ENCODE measurements at places on chromosomes 7 and 10. TPM values are rescaled to one million over a fixed set of nuclear protein-coding genes. Genes with fewer than 3 reads are reported as not detected.

GRCh38 chr10:73909540-73910115 lies 1.3 kb upstream of the PLAU start:
- no peak for DNase-seq

- no peak for DNase-seq
Observed at GRCh38 chr10:7538970-7539654, 127.7 kb downstream of the ITIH5 start.

Gene UCMA
- not detected for polyA plus RNA-seq

- DNase-seq = no peak
Observed at GRCh38 chr10:73731588-73732375, 12.4 kb upstream of the SEC24C start.

GRCh38 chr10:26216585-26217395 lies at the start of gene GAD2:
Gene GAD2 (plus strand): TSS chr10:26216774. CDS start chr10:26216810, 36 bp downstream.
- DNase-seq = no peak

DNA sequence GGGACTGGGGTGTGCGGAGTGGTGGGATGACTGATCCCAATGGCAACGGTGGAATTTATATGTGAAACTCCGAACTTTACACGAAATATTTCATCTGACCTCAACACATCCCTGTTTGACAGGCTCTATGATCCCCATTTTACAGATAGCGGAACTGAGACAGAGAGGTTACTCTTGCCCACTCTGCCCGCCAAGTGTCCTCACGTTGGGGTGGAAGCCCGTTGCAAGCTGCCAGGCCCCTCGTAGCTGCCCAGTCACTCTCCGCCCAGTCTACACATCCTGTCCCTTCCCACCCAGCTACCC lies 397 bp upstream of the NFE2L3 start:
- DNase-seq = no peak

Gene ABCB4
- 4.1 TPM for polyA plus RNA-seq

DNA sequence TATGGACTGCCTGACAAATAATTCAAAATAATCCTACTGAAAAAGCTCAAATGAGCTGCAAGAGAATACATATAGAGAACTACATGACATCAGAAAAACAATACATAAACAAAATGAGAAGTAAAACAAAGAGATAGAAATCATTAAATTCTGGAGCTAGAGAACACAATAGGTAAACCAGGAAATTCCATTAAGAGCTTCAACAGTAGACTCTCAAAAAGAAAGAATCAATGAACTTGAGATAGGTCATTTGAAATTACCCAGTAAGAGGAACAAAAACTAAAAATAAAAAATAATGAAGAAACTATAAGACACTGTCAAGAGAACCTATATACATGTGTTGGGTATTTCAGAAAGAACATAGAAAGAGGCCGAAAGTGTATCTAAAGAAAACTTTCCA lies 186.3 kb downstream of the PTN start:
- no peak for DNase-seq

DNA sequence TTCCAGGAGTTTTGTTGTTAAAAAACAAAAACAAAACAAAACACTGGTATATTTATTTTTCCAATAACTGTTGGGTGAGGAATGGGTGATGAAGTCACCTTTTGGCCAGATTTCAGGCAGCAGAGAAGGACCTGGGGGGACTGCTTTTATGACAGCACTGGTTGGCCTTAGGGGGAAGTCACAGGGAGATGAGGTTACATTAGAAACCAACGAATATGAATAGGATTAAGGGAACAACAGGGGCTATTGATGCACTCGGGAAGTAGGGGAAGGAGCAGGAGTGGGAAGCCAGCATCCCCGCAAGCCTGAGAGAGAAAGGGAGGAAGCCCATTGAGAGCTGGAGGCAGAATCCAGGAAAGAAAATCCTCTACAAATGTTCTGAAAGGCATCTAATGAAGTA lies 958.4 kb downstream of the TYW1 start:
- DNase-seq = no peak

- no peak for DNase-seq
Observed at GRCh38 chr10:75905490-75905889, 474.1 kb downstream of the LRMDA start.

- DNase-seq = no peak
Observed at GRCh38 chr7:114740095-114740494, 181.8 kb upstream of the MDFIC start.

- DNase-seq = no peak
Observed at GRCh38 chr7:129728875-129729467, 117.5 kb downstream of the NRF1 start.

DNA sequence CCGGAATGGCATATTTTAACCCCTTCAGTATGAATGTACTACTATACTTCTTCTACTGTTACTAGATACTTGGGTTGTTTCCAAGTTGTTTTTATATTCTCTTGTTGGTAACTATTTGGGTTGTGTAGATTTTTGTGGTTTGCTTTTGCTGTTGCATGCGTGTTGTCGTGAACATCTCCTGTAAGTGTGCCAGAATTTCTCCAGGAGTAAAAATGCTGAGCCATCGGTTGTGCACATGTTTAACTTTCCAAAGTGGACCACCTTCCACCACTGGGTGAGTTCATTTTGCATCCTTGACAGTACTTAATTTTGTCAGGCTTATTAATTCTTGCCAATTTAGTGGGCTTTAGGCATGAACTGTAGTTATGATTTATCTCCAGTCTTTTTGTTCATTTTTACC lies 47.9 kb downstream of the CSGALNACT2 start:
- no peak for DNase-seq

DNA sequence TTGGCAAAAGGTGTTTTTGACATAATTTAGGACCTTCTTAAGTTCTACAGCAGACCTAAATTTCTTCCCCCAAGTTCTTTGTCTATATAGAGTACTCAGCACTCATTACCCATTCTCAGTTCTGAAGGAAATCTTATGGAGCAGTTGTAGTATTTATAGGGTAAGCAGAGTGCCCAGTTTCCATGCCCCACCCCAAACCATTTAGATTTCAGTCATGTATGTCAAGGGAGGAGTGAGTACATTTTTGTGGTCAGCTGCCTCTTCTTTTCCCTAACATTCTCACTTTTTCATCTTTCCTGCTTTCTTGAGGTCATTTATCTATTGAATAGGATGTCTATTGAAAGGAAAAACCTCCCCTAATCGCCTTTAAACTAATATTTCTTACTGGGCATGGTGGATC lies 83.3 kb downstream of the KAT6B start:
- DNase-seq = no peak
